ENCODE measurements at places on chromosomes 3 and 15.

DNA sequence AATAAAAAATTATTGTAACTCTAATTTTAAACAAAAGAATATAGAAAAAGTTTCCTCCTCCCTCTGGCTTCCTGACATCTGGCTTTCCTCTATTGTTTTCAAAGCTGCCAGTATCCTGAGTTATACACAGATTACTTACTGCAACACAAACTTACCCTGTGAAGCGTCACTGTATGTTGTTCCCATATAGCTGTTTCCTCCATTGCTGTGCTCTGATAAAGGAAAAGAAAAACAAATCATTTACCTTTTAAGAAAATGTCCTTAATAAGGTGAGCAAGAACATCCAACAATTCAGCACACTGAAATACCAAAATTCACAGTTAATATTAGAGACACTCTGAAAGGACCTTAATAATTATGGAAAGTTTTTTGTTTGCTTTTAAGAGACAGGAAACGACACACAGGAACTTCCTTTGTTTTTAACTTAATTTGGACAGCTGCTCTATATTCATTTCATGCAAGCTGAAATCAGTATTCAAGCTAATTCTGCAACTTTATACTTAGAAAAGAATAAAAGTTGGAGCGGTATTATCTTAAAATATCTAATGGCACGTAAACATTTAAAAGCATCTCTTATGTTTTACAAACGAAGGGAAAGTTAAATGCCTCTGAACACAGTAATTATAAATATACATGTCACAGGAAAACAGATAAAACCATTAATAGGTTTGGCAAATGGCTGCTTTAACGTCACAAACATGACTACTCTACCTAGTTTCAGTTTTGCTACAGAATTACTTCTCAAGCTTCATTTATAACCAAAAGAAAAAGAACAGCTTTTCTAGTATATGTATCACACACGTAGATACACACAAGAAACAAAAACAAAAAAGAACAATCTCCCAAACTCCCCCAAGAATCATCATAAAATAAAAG, 21.5 kb downstream of the TJP1 start:
- no peak for DNase-seq

DNA sequence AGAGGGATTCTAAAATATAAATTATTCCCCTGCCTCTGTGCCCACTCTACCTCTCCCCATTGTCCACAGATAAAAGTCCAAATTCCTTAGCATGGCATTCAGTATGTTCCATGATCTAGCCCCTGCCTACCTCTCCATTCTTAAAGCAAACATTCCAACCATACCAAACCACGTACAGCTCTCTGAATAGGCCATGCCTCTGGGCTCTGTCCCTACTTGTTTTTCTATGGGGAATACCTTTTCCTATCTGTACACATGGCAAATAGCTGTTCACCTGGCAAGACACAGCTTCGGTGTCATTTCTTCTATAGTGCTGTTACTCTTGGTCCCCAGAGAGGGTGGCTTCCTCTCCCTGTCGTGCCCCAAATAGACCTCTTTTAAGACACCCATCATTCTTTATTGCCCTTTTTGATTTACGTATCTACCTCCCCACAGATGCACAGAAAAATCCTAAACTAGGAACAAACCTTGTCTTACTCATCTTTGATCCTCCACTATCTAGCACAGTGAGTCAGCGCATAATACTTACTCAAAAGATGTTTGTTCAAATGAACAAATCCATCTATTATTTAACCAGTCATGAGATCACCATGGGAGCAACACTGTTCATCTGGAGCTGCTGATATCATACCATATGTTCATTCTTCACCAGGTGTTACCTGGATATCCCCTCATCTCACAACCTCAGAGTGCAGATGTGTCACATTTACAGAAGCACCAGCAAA, 329.8 kb downstream of the THSD4 start:
- DNase-seq = no peak

DNA sequence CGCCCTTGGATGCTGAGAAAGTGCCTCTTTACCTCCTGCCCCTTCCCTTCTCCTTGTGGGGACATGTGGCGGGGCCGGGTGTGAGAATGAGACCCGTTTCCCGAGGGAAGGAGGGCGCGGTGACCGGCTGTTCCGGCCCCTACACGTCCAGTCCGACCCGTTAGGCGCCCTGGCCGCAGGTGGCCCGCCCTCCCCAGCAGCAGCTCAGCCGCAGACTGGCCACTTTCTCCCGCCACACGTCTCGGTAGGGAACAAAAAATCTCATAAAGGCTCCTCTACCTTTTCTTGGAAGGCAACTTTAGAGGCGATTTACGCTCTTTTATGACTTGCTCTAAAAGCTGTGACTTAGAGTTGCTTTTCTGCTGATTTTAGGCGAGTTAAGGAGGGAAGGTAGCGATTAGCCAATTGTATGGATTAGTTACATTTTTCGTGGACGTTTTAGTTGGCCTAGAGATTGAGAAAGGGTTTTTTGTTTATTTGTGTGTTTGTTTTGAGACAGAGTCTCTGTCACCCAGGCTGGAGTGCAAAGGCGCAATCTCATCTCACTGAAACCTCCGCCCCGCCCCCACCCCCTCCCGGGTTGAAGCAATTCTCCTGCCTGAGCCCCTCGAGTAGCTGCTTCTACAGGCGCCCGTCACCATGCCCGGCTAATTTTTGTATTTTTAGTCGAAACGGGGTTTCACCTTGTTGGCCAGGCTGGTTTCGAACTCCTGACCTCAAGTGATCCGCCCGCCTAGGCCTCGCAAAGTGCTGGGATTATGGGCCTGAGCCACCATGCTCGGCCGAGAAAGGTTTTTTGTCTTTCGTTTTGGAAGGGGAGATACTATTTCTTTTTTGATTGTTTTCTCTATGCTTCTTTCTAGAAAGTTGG, 8.3 kb upstream of the PGPEP1L start:
- no peak for DNase-seq

DNA sequence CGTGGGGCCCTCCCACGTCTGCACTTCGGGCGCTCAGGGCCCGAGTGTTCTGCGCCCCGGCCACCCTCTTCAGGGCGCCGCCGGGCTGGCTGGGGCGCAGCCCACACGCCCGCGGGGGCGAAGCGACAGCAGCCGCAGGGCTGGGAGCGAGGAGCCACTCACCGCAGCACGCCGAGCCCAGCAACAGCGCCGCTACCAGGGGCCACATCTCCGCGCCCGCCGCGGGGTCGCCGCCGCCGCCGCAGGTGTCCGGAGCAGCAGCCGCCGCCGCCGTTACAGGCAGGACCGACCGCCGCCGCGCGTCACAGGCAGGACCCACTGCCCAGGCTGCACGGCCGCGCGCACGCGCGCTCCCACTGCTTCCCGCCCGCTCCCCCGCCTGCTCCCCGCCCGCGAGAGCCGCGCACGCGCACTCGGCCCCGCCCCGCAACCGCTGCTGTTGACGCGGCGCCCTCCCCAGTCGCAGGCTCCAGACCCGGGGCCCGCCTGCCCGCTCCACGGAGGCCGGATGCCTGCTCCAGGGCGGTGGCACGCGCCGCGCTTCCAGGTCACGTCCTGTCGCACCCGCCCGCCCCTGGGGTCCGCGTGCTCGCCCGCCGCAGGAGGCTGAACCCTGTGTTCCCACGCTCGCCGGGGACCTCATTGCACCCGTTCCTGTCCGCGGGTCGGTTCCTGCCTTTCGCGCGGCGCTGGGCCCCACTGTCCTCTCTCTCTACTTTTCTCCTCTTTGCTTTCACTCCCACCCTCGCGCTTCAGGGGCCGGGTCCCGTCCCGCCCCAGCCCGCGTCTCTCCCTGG, at the start of gene CD47:
TSS of gene CD47 (minus strand) at position 331 of the 797 bp plus-strand sequence. CDS start at position 208, 123 bp downstream.
- peak; percentile 89 for DNase-seq

- DNase-seq = no peak
Measured at GRCh38 chr15:86691091-86691663, 611.5 kb downstream of the AGBL1 start.

DNA sequence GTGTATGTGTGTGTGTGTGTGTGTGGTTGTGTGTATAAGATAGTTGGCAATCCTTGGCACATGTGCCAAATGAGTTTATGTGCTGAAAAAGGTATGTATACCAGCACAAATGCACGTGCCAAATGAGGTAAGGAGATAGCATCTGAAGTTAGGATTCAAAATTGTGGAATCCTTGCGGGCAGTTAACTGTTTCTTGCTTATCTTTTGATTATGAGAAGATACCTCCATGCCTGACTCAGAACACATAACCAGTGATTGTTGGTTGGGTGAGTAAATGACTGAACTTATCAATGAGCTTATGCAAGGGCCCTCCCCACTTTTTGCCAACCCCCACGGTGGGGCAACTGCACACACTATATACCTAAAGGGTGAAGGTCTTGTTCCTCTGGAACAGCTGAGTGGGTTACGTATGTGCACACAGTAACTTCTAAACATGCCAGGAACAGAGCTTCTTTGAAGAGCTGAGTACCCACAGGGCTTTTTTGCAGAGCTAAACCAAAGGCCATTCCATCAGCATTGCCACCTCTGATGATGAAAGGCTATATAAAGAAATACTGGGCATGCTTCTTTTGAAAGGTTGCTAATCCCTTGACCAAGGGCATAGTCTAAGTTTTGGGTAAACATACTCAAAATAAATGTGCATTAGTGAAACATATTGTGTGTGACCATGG, 60.1 kb downstream of the MEIS2 start:
- DNase-seq = no peak

- no peak for DNase-seq
Measured at GRCh38 chr3:66227915-66228314, 7.1 kb downstream of the SLC25A26 start.

GRCh38 chr15:69000725-69001503, 13.6 kb upstream of the NOX5 start:
- DNase-seq = no peak

DNA sequence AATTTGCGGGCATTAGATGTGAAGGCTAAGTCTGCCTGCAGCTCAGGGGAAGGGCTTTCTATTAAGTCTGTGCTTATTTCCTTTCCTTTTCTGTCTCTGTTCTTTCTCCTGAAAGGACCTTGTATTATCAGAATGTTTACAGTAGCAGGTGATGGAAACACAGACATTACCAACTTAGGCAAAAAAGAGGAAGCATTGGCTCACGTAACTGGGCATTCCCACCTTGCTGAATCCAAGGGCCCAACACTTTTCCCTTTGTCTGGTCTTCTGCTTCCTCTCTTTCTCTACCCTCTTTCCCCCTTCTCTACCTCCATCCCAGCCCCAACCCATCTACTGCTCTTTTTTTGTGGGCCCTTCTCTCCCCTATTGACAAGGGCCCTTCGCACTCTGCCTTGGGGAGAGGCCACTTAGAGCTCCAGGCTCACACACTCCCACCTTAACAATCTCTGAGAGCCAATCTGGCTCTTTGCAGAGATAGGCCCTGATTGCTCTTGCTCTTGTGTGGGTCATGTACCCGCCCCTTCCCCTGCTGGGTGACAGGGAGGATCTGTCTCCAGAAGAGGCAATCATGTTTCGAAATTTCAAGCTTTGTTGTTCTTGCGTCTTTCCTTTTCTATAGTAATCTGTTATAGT, 35.0 kb downstream of the ACAA1 start:
- DNase-seq = no peak

- no peak for DNase-seq
Measured at GRCh38 chr3:142481196-142481595, 33.4 kb upstream of the XRN1 start.

DNA sequence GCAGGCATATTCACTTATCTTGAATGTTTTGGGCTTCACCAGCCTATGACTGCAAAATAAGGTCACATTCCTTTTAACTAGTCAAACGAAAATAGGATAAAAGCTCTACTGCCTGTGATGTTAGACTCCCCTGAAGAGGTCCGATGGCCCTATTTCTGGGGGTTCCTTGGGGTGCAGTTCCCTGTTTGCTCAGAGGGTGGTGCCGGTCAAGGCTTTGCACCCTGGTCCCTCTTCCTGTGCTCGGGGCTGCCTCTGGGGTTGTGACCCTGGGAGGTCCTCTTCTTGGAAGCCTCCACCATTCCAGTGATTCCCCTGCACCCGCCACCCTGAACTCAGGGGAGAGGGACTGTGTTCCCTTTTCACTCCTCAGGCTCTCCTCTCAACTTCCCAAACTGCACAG, 86.7 kb upstream of the ANKRD34C start:
- DNase-seq = no peak

DNA sequence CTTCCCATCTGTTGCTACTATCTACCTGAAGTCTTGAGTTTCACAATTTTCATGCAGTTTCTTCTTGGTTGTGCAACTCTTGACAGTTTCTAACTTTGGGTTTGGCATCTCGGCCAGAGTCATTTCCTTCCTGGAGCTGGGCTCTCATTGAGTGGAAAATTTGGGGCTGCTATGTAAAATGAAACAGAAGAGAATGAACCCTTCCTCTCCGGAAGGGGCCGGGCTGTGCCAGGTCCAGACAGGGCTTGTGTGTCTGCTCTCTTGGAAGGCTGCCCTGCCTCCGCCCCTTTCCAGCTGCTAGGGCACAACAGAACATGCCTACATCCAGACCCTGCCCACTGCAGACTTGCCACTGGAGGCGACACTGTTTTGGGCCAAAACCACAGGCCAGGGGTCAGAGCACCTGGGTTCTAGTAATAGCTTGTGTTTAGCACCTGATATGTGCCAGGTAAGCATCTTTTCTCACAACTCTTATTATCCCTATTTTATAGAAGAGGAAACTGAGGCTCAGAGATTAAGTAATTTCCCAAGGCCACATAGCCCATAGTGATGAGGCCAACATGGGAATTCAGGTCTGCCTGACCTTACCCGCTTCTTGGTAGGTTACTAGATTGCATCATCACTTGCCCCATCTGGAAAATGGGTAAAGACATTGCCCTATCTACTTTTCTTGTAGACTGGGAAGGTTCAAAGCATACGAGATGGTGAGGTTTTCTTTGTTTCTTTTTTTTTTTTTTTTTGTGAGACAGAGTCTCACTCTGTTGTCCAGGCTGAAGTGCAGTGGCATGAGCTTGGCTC, 25.0 kb downstream of the IRAK2 start:
- DNase-seq = no peak

GRCh38 chr15:49589030-49589429, 31.6 kb downstream of the FAM227B start:
- DNase-seq = no peak

DNA sequence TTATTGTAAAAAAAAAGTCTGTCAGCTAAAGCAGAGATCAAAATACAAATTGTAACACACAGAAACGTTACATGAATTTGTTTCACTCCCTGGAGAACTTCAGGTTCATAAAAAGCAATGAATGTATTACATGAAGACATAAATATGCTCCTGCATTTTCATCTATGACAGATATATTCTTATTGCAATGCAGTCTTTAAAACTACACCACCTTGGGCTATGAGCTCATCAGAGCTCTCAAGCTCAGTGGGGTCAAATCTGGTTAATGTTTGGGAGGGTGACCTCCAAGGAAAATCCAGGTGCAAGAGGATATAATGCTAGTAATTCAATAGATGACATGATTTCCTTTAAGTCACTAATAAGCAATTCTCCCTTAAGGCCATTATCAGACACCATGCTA, 606.8 kb downstream of the EPHA3 start:
- no peak for DNase-seq

- DNase-seq = no peak
Measured at GRCh38 chr15:48250640-48251076, 44.6 kb downstream of the SLC12A1 start.

DNA sequence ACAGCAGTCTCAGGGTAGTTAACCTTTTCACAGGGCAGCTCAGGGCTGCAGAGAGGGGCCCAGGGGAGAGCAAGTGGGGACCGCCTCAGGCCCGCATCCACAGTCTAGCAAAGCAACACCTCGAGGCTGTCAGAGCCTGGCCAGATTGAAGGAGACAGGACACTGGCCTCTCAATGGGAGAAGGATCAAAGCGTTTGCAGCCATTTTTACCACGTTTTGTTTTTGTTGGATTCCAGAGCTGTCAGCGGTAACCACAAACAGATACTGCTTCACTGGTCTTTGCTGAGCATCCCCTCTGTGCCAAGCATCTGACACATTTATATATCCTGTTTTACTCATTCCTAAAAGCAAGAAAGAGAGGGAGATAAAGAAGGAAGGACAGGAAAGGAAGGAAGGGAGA, 153.8 kb downstream of the SHQ1 start:
- DNase-seq = no peak

All from stimulated activated CD4-positive, alpha-beta T cell treated with anti-CD3 and anti-CD28 coated beads, Interleukin-1b, Interleukin-23, amount 100 ng/mL, for 1 hour (primary cell).